ENCODE measurements at places on chromosomes 5 and 9.

GRCh38 chr9:2281803-2282185, 266.6 kb downstream of the SMARCA2 start:
- no peak for DNase-seq

DNA sequence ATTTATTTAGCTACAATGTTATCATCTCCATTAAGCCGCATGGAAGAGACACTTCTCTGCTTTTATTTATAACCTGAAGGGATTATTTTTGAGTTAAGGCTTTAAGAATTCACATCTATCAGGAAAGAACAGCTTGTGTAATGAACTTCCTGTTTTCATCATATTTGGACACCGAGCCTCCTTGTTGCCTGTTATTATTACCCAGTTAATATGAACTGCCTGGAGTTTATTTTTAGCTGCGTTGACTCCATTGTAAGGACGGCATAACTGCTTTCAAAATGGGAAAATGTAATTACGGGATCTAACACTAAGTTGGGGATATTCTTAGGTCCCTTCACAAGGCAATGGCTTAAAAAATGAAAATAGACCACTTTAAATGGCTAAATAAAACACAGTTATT, 89.0 kb upstream of the NR4A3 start:
- DNase-seq = no peak

GRCh38 chr5:143186623-143187022, 216.9 kb downstream of the NR3C1 start:
- no peak for DNase-seq

DNA sequence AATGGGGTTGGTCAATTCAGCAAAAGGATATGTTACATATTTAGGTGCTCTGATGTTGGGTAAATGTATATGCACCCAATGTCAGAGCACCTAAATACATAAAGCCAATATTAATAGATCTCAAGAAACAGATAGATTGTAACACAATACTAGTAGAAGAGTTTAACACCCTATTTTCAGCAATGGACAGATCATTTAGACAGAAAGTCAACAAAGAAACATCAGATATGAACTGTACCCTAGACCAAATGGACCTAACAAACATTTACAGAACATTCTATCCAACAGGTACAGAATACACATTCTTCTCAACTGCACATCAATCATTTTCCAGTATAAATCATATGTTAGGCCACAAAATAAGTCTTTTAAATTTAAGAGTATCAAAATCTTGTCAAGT, 35.2 kb downstream of the FANCC start:
- DNase-seq = no peak

- DNase-seq = no peak
These were observed 103.2 kb upstream of the ALDH1B1 start for GRCh38 chr9:38289236-38289865.

Data from left renal pelvis (tissue), 4 donors.